Inflammatory macrophage (primary cell): ENCODE measurements at places on chromosomes 13 and 19.
A peak's percentile ranks its signal among the peaks of the same experiment; 100 is the strongest.

DNA sequence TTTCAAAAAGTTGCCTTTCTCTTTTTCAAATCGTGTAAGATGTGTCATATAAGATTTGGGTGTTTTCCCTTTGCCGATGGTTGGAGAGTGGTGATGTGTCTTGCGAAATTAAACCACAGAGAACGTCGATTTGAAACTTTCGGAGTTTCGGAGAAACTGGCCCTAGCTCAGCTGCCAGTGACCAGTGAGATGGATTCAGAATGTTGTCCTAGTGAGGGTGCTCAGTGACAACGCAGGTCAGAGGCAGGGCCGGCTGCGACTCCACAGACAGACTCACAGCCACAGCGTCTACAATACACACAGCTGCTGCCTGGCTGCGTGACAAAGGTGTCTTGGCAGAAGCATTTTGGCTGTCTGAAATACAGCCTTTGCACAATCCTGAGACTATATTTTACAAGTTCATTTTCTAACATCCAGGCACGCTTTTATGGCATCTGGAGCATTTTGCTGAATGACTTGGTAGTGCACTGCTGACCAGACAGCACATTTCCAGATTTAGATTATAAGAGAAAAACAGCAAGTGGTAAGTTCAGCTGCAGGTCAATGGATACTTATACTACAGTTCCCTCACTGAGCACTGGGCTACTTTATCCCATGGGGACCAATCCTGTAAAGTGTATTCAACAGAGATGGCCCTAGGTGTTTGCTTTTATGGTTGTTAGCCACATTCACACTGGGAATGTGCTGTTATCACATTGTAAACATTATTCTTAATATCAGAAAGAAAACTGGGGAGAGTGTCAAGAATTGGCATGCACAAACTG is 207.5 kb downstream of the KCNRG start:
- DNase-seq: peak; percentile 92

DNA sequence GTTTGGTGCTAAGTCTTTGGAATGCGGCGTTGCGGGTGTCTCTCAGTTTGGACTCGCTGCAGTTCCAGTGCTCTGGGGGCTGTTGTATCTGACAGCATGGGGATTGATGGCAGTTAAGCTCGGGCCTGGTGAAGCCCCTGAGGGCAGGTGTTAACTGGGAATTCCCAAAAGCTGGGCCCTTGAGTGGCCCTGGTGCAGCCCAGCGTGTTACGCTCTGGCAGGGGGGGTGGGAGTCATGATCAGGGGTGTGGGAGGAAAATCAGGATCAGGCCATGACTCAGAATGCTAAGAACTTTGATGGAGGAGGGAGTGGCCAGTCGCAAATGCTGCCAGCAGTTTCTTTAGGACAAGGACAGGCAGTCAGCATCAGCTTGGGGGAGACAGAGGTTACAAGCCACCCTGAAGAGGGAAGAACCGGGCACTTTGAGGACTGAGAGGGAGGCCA is 19.6 kb downstream of the AP2A1 start:
- no peak for DNase-seq

GRCh38 chr13:64640002-64640401 is 2590.1 kb downstream of the PCDH9 start:
- no peak for DNase-seq

DNA sequence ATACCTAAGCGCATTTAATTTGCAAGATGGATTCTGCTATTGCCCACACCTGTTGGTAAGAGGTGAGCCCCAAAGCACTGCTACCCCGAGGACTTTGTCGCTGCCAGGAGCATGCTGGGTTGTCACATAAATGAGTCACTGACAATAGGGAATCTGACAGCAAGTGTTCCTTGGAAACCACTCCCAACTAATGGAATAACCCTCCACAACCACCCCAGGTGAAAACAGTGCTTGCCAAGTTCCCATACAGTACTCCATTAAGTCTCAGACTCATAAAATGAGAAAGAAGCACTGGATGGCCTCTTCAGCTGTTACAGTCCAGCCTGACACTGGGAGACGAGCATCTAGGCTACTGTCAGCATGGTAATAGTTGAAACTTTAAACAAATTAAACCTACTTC is 108.6 kb downstream of the EFNB2 start:
- no peak for DNase-seq

- DNase-seq: no peak
Measured at GRCh38 chr13:106184790-106185189, 350.7 kb downstream of the EFNB2 start.

DNA sequence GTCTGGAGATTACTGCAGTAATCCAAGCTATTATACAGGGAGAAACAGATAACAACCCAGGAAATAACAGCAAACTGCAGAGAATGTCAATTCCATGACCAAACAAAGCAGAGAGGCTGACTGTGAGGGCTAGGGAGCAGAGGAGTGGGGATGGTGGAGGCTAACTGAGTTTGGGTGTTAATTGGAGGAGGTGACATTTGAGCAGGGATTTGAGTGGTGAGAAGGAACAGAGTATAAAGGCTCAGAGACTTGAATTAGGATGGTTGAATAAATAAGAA is 3.1 kb downstream of the DMAC2 start:
- DNase-seq: no peak

DNA sequence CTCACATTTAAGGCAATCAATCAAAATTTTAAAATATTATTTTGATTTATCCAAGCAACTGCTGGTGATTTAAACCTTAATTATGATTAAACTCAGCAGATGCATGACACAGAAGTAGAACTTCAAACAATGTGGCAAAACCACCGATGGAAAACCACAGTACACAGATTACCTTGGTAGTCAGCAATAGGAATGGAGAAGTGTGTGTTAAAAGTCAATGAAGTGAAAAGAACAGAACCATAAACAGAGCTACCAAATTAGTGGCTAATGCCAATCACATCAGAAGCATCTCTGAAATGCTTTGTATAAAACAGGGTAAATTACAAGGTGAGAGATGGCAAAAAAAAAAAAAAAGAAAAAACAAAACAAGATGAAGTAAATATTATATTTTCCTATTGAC is 31.2 kb downstream of the KATNAL1 start:
- DNase-seq: no peak

DNA sequence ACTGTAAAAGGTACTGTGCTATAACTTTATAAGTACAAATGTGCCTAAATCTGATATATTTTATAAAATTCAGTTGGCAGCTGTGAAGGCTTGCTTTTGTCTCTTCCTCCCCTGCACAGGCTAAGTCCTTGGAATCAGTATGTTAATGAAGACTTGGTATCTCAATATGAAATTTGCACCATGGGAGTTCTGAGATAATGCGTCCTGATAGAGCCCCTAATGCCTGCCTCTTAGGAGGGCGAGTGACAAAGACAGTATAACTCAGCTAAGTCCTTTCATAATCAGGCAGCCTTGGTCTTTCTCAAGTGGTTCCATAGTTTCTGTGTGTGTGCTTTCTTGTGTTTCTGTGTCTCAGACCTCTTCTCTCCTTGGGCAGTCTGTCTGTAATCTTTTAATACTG is 14.7 kb downstream of the LRCH1 start:
- DNase-seq: no peak

DNA sequence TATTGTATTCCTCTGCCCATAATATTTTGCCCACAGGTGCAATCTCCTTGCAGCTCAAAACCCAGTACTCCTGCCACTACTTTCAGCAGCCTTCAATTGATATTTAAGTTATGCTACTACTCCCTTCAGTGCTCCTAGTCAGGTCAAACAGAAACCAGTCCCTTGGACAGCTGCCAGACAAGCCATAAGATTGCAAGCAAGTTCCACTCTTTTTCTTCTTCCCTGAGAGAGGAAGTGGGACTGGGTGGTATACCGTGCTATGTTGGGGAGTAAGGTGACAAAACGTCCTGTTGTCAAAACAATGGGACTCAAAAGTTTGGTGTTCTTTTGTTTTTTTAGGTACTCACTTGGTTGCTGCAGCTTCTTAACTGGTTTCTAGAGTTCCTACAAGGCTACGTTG is 63.1 kb upstream of the FRY start:
- peak; percentile 68 for DNase-seq

DNA sequence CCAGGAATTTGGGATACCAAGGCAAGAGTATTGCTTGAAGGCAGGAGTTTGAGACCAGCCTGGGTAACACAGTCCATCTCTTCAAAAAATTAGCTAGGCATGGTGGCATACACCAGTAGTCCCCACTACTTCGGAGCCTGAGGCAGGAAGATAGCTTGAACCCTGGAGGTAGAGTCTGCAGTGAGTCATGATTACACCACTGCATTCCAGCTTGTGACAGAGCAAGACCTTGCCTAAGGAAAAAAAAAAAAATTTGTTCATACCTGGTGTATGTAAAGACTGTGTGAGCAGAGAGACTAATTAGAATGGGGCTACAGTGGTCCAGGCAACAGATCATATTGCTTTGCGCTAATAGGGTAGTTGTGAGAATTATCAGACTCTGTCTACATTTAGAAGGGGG is 778.3 kb upstream of the PCDH20 start:
- no peak for DNase-seq

DNA sequence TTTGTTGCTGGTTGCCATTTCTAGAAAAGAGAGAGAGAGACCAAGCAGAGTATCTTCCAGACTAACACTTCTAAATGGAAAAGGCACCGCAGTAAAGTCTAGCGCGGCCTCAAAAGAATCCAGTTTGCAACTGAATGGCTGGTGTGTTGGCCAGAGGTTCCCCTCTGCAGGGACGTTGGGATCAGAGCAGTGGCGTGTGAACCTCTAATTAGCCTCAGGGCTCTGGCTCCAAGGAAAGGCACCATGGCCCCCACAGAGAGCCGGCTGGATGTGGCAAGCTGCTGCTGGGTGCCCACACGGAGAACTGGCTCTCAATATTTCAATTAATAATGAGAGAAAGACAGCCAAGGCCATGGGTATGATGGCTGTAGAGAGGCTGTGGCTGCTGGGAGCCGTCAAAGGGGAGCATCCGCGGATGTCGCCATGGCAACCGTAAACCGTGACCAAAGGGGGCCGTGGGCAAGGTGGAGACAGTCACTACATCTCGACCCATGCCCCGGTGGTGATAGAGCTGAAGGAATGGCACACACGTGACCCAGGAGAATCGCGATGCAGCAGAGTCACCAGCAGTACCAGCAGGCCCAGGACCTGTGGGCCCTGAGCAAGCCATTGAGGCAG is 9.5 kb downstream of the VSTM2B start:
- no peak for DNase-seq

DNA sequence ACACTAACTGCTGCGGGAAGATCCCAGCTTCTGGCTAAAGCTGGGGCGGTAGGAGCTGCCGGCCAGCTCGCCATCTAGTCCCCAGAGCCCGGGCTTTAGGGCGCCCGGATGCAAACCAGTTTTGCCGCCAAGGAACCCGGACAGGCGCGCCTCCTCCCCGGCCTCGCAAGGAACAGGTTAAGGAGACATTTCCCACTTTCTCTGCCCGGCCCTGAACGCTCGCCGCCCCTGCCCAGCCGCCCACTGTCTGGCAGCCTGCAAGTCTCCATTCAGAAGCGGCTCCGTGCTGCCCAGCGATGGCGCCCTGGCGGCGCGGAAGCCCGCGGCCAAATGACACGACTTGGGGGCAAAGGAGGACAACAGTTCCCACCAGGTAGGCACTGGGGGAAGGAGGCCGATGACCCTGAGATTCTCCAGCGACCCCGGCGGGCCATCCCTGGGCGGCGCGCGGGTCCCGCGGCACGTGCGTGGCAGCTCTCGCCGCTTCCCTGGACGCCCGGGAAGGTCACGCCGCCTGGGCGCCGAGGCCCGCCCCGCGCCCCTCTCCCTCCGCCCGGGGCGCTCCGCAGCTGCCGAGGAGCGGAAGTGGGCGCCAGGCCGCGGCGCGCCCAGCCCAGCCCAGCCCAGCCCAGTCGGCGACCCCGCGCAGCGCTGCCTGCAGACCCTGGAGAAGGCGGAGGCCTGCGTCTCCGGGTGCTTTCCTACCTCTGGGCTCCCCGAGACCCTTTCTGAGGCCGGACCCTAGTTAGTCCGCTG is 42.2 kb upstream of the HNRNPA1L2 start:
- DNase-seq: peak; percentile 36

GRCh38 chr13:109274188-109274821 is 512.1 kb downstream of the IRS2 start:
- DNase-seq: no peak

- DNase-seq: no peak
Measured at GRCh38 chr13:75225288-75226032, 256.5 kb downstream of the TBC1D4 start.

DNA sequence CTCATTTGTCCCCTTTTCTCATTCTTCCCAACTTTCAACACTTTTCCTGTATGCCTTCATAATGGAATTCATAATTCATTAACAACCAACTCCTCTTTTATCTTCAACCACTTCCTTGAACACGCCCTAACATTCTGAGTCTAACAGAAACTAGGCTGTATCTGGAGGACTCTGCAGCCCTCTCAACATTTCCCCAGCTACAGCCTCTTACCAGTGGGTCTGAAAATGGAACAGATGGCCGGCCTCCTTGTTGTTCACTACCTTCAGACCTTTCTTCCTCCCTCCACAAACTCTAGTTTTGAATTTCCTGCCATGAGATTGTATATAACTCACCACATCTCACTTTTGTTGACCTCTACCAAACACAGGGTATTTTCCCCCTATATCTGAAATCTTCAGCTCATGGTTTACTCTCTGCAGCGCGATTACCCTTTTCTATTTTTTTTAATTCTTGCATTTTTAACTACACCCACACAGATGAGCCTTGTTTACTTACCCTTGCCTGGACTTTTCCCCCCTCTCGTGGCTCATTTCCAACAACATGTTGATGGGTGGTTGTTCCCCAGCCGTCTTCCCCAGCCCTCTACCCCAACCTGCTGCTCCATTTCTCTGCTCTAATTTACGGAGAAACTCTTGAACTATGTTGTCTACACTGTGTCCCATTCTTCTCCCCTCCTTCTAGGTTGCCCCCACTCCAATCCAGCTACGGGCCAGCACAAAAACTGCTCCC is 846 bp downstream of the ZNF790 start:
- DNase-seq: no peak

DNA sequence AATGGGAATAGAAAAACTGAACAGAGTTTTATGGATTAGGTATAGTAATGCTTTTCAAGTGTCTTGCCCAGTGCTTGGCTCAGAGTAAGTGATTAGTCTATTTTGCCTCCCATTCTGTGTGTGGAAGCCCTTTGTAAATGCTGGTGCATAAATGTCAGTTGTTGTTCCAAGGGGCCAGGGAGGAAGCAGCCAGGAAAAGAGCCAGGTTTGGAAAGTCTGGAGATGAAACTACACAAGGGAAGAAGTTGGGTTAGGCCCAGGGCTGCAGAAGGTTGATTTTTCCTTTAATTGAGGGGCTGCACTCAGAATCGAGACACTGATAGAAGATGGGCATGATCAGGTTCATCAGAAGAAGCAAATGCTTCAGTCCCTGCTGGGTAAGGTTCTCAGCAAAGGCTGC is 484.0 kb downstream of the OLFM4 start:
- no peak for DNase-seq

DNA sequence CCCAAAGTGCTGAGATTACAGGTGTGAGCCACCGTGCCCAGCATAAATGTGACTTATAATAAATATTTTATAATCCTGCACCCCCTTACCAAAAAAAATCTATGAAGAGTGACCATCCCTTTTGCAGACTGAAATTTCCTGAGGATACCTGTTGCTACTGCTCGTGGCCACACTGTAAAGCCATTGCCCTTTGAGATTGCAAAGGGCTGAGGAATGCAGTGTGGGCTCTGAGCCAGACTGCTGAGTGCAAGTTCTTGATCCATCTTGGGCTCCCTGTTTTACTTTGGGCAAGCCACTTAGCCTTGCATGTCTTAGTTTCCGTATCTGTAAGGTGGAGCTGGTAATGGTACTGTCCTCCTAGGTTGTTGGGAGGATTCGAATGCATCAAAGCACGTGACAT is 23.4 kb downstream of the SIPA1L3 start:
- no peak for DNase-seq

- no peak for DNase-seq
Measured at GRCh38 chr13:40993987-40994386, 25.1 kb downstream of the ELF1 start.
